ENCODE measurements at places on chromosomes 1 and 21.

- DNase-seq, result peak; percentile 59
These were observed 63.3 kb downstream of the GALNT2 start for GRCh38 chr1:230130172-230130944.

DNA sequence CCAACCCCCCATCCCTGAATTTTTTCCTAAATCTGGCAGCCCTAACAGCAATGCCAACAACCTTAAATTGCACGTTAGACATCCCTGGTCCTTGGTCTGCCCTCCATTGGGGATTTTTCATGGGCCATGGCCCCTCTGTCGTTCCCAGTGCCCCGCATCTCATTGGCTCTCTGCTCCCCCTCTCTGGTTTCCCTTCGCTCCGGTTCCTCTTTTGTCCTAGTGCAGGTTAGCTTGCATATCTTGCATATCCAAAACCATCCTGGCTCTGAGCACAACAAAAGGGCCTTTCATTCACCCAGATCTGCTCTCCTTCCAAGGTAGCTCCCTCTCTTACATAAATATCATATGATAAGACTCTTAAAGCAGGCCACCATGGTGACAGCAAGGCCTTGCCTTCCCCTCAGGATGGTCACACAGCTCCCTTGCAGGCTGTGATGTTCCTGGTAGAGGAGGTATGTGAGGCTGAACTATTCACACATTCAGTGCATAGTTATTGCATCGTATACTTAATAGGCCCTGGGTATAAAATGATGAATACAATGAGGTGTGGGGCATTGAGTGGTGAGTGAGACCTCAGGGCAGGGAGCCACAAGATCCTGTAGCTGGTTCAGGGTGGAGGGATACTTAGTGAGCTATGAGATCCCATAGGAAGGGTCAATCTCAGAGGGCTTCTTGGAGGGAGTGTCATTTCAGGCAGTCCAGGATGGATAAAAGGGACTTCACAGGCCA is 45.2 kb downstream of the TENT5C start:
- no peak for DNase-seq

DNA sequence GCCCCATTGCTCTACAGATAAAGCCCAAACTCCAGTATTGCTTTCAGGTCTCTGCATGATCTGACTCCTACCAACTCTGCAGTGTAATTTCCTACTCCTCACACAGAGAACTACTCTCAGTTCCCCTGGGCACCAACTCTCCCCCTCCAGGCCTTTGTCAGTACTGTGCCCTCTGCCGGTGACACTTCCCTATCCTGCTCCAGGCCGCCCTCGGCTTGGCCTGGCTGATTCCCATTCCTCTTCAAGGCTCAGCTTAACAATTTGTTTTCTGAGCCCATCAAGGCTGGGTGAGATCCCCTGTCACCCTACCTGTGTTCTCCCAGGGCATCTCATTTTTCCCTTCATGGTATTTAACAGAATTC is 2.6 kb downstream of the SLAMF8 start:
- DNase-seq, result peak; percentile 50

- no peak for DNase-seq
These were observed 25.3 kb upstream of the SHCBP1L start for GRCh38 chr1:182978151-182978853.

DNA sequence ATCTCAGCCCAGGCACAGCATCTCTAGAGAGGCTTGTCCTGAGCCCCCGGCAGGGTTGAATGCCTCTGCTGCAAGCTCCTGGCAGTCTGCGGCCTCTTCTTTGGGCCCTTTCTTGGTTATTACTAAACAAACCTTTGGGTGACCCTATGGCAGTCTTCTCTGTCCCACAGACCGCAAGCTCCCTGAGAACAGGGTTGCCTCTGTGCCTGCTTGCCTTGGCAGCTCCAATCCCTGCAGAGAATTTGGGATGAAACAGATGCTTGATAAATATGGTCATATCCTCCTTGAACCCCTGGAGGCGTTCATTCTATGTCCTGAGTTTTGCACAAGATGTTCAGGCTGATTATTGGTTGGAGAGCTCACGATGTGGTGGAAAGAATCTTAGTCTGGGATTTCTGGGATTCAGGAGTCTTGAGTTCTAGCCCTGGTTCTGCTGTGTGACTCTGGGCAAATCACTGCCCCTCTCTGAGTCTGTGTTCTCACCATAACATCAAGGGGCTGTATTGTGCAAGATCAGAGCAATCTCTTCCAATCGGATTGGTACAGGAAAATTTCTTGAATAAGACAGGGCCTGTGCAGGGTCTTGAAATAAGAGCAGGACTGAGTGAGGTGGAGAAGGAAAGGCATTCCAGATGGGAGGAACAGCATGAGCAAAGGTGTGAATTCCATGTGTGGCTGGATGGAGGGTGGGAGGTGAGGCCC is 49.6 kb downstream of the EDN2 start:
- no peak for DNase-seq

DNA sequence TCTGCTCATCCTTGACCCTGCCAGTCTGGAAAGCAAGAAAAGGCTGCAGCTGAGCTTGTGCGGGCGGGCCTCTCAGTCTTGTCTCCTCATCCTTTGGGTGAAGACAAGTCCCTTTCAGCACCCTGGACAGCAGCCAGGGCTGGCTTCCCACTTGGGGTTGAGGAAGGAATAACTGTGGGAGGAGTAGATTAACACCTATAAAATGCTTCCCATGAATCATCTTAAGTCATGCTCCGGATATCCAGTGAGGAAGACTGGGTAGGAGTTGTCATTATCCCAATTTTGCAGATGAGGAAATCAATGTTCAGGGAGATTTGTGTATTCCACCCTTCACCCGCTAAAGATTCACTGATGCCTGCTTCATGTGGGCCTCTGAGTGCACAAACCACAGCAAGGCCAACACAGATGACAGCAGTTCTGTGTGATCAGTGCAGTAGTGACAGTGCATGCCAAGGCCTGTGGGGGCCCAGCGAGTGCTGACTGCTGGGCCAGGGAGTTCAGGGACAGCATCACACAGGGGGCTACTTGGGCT is 20.1 kb upstream of the COL16A1 start:
- DNase-seq, result no peak

DNA sequence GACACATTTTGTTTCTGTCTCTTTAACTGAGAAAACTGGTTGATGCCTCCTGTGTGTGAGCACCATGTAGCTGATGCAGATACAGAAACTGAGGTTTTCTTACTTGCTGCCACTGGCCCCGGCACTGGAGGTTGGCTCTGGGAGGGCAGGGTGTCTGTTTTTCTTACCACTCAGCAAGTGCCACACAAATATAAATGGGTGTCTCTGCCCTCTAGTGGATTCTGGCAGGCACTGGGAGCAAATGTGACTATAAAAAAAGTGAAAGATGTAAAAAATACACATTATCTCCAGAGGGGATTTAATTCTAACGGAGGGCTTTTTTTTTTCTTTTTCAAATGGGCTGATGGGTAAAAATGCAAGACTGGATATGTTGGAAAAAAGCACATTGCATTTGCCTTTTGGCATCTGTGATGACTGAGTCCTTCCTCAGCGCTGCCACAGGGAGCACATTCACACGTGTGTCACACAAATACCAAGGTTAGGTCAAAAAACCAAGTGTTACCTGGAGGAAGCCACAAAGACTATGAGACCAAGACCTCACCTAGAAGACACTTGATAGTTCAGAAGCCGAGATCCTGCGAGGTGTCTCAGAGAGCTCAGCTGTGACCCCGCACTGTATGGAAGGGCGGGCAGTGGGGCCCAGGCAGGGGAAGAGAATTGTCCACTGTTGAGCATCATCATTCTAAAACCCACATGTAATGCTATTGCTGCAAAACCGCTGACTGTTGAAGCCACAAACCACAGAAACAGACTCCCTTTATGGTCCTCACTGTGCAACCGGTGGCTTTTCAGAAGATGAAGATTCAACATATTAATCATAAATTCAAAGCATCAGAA is 18.9 kb downstream of the PGBD2 start:
- DNase-seq, result peak; percentile 64

DNA sequence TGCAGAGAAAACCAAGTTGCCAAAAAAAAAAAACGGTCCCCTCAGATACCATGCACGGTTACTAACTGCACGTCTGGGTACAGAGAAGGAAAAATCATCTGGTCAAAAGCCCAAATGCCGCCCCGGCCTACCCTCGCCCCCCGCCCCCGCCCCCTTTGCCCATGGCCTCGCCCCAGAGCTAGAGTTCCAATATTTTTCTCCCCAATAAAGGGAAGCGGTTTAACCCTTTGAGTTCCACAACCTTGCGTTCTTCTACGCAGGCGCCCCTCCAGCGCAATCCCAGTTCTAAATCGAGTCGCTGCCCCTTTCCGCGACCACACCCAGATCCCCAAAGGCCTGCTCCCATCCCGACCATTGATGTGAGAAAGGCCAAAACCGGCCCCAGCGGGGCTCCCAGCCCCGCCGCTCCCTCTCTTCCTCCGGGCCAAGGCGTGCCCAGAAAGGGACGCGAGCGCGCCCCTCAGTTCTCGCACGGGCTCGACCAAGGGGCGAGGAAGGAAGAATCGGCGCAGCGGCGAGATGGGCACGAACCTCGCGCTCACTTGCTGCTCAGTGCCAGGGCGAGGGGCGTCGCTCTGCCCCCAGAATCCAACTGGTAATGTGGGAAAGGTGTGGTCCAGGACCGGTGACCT is 797 bp downstream of the WDR47 start:
- DNase-seq, result peak; percentile 13

- no peak for DNase-seq
These were observed 10.1 kb upstream of the GNG12 start for GRCh38 chr1:67843331-67843730.

DNA sequence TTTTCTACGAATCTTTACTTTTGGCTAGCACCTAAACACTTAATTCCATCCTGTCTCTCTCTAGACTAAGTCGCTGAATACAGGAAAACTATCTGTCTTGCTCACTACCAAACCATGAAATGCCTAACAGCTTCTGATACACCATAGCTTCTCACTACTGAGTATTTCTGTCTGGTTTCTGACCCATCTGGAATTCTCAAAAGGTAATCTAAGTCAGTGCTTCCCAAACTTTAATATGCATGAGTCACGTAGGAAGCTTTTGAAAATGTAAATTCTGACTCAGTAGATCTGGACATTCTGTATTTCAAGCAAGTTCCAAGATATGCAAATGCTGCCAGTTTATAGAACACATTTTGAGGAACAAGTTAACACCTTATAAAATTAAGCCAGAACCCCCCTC is 9.2 kb upstream of the OVGP1 start:
- no peak for DNase-seq

- no peak for DNase-seq
These were observed 88.0 kb downstream of the HIVEP3 start for GRCh38 chr1:41830726-41831125.

DNA sequence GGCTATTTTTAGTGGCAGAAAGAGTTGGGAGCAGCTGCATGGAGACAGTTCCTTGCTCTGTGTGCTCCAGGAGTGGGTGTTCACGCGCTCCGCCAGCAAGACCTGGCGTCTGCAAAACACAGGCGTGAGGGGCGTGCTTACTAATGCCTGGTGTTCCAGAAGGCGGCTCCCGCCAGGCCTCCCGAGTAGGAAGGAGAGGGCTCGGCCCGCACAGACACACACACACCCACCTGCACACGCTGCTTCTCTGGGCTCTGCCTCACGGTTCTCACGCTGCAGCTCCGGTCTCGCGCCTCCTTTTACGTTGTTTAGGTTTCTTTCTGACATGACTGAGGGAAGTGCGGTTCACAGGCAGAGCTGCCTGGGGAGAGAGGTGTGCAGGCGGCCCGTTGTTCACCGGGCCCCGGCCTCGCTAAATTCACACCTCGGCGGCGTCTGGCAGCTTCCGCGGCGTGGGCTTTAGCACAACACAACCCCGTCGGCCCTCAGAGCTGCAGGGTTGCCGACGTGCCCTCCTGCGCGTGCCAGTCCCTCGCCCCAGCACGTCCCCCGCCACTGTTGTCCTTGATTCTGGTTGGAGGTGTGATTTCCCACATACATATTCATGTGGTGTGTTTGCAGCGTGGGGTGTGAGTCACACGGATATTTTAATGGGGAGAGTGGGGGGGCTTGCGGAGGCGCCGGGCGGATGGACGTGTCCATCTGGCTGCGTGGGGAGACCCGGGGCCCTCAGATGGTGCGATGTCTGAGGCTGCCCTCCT is 77.0 kb downstream of the SKI start:
- DNase-seq, result no peak

DNA sequence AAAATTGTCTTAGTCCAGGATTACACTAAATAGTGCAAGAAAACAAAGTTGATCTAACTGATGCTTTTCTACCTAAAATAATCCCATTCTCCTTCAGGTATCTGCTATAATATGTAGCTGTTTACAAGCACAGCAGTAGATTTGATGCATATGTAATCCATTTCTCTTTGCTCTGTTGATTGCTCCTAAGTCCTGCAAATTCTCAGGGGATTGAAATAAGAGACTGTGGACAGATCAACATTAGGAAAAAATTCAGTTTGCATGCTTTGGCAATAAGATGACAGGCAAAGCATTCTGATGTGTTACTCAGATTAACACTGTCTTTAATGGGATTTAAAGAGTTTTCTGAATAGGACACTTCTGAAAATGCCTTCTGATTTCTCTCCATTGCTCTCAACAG is 34.7 kb downstream of the RNF11 start:
- DNase-seq, result no peak

- no peak for DNase-seq
These were observed 28.3 kb upstream of the A3GALT2 start for GRCh38 chr1:33349081-33349759.

GRCh38 chr1:204289280-204289679 is 70.4 kb downstream of the PLEKHA6 start:
- DNase-seq, result peak; percentile 50

DNA sequence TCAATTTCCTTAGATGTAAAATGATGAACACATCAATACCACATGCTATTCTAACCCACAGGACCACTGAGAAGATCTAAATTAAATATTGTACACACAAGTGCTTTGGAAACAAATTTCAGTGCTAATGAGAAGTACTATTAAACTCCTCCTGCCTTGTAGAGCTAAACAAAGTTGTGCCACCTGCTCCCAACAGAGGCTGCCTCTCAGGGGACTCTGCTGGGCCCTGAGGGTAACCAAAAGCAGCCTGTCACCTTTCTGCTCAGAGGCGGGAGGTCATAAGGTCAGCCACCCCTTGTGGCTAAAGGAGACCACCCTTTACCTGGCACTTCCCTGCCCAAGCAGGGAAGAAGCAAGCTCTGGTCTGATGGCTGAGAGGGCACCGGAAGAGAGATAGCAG is 6.3 kb downstream of the SLC9A1 start:
- no peak for DNase-seq

DNA sequence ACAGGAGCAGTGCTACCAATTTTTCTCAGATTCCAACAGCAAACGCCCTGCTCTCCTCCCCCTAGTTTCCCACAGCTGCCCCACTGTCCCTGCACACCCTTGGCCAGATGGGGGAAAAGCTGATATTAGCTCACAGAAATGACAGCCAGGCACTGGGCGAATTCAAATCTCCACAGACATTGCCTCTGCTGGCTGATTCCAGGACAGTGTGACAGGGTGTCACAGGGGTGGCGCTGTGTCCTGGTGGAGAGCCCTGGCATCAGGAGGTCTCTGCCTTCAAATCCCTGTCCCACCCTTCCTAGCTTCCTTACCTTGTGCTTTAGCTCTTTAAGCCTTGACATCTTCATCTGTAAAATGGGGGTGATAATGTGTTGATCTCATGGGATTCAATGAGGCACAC is 10.4 kb downstream of the OLIG1 start:
- no peak for DNase-seq

- no peak for DNase-seq
These were observed 201.8 kb upstream of the GREM2 start for GRCh38 chr1:240813720-240814119.
